ENCODE measurements at places on chromosomes 11 and 22. TPM values are rescaled to one million over a fixed set of nuclear protein-coding genes. Genes with fewer than 3 reads are reported as not detected.

The SAA1 gene
- total RNA-seq: not detected

GRCh38 chr22:20514658-20515406, 7.4 kb downstream of the MED15 start:
- peaks cover 15% of the 10 kb centered on the region for H3K36me3 ChIP-seq
- H3K27ac ChIP-seq: peak overlapping the region; percentile 97
- H3K27me3 ChIP-seq: no peaks in the 10 kb centered on the region
- peak overlapping the region; percentile 72 for H3K4me3 ChIP-seq

- no peaks in the 10 kb centered on the region for H3K36me3 ChIP-seq
- H3K27ac ChIP-seq: peak overlapping the region; percentile 25
- no peak overlapping the region for H3K4me3 ChIP-seq
- no peak for DNase-seq
- peaks cover 4% of the 10 kb centered on the region for H3K27me3 ChIP-seq
- H3K4me1 ChIP-seq: peaks cover 20% of the 10 kb centered on the region
Observed at GRCh38 chr11:130520271-130520671, 71.8 kb downstream of the ADAMTS15 start.

DNA sequence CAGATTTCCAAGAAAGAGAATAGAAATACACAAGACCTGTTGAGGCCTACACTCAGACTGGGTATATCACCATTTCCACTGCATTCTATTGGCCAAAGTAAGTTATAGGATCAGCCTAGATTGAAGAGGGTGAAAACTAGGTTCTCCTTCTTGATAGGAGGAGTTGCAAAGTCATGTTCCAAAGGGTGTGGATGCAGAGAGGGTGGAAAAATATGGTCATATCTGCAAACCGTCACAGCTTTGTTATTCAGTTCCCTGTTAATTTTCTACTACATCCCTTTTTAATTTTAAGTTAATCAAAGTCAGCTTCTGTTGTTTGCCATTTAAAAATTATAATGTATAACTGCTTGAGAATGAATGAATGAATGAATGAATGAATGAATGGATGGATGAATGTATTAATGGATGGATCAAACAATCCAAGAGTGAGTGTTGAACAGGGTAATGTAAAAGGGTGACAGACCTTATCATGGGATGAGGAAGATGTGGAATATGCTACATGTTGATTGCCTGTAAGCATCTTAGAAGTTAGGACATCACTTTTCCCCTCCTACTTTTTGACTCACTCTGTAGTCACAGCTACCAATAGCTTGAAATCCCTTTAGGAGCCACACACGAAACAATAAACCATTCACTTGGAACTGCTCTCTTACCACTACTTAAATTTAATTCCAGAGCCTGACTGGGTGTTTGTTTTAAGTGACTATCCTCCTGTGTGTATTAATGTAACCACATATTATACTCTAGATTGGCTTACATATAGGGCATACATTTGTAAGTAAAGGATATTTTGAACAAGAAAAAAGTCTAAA, 121.5 kb downstream of the CCDC34 start:
- no peak overlapping the region for H3K4me3 ChIP-seq
- no peak overlapping the region for H3K27ac ChIP-seq
- no peaks in the 10 kb centered on the region for H3K36me3 ChIP-seq
- no peak for DNase-seq
- peaks cover 4% of the 10 kb centered on the region for H3K27me3 ChIP-seq
- peaks cover 3% of the 10 kb centered on the region for H3K4me1 ChIP-seq

- H3K27ac ChIP-seq: no peak overlapping the region
- H3K4me3 ChIP-seq: no peak overlapping the region
- H3K4me1 ChIP-seq: no peaks in the 10 kb centered on the region
- DNase-seq: no peak
- no peaks in the 10 kb centered on the region for H3K36me3 ChIP-seq
- peaks cover 16% of the 10 kb centered on the region for H3K27me3 ChIP-seq
Observed at GRCh38 chr11:26943636-26944035, 50.3 kb upstream of the FIBIN start.

The OR10A6 gene
- total RNA-seq: not detected

- no peaks in the 10 kb centered on the region for H3K27me3 ChIP-seq
- H3K27ac ChIP-seq: peak overlapping the region; percentile 50
- no peak for DNase-seq
- H3K4me1 ChIP-seq: peaks cover 52% of the 10 kb centered on the region
Observed at GRCh38 chr11:47510209-47510608, 42.7 kb downstream of the CELF1 start.

DNA sequence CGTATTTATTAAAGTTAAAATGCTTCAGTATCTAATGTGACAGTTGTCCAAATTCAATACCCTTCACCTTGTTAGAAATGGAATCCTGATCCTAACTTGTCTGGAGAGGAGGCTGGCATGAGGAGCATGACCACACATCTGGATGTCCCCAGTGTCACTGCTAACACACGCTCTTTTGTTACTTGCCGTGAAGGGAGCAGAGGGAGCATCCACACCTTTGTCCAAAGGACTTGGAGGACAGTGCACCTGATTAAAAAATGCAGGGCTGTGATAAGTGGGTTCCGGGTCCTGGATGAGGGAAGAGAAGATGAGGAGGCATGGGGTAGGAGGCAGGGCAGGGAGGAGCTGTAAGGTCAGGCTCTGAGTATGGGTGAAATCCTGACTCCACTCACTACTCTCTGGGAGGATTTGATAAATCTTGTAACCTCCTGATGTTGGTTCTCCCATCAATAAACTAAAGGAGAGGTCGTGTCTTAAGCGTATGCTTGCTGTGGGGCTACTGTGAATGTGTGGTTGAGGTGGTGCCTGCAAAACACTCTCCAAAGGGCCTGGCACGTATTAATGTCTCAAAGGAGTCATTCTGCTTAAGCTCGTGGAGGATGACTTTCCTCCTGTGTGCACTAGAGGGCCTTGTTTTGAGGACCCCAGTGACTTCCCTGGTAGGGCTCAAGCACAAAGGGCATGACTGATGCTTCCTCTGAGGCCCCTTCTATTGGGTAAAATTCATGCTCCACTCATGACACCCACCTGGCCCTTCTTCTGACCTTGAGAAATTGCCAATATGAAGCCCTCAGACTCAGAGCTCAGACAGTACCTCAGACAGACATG, 16.8 kb upstream of the IGLL5 start:
- no peaks in the 10 kb centered on the region for H3K36me3 ChIP-seq
- H3K27me3 ChIP-seq: peaks cover 49% of the 10 kb centered on the region
- no peak overlapping the region for H3K27ac ChIP-seq
- H3K4me3 ChIP-seq: no peak overlapping the region
